ENCODE measurements at places on chromosomes 5 and 9. TPM values are rescaled to one million over a fixed set of nuclear protein-coding genes. Genes with fewer than 3 reads are reported as not detected.

- DNase-seq: no peak
Measured at GRCh38 chr5:174414315-174414710, 310.1 kb upstream of the MSX2 start.

GRCh38 chr5:174775081-174775480 is 50.7 kb downstream of the MSX2 start:
- no peak for DNase-seq

DNA sequence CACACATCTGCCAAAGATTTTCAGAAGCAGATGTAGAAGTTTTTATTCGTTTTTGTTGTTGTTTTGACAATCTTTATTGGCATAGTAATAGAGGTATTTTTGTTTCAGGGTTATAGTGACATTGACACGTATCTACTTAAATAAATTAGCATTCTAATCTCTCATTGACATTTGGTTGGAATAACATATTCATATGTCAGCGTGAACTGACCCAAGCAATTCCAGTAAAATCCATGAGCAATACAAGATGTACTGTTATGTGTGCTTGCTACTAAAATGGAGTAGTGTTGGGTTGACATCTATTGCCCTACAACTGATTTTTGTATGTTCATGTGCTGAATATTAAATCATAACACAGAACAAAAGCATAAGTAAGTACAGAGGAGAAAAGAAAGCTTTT is 284.4 kb upstream of the SMC2 start:
- no peak for DNase-seq

DNA sequence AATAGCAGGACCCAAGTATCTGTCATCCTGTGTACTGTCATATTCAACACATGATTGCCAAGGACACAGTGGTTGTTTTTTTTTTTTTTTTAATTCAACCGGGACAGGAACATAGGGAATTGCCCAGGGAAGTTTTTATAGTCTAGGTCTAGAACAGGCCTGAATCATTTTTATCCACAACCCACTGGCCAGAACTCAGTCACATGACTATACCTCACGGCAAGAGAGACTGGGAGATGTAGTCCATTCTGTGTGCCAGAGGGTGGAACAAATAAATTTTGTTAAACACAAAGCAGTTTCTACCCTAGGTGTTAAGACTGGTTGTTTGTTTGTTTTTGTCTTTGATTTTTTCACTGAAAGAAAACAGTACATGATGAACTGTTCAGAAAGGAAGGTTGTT is 105.8 kb upstream of the SMARCA2 start:
- no peak for DNase-seq

The HTR1A gene
- not detected for total RNA-seq

- DNase-seq: no peak
Measured at GRCh38 chr9:118457171-118458000, 753.2 kb downstream of the TLR4 start.

The EPB41L4B gene
- 0.85 TPM for total RNA-seq

The CEP78 gene
- 22.3 TPM for total RNA-seq

The PIP5K1B gene
- 5.0 TPM for total RNA-seq
